ENCODE measurements at places on chromosomes 2 and 18. TPM values are rescaled to one million over a fixed set of nuclear protein-coding genes. Genes with fewer than 3 reads are reported as not detected.

Gene SLC11A1
- total RNA-seq, result 126 TPM

Gene IGFBP2
- total RNA-seq, result 0.52 TPM

Gene KCNJ3
- total RNA-seq, result not detected

Gene SCG2
- 0.42 TPM for total RNA-seq

Gene GRP
- 0.52 TPM for total RNA-seq

Gene HAAO
- total RNA-seq, result 3.9 TPM

Gene ITPRIPL1
- 4.7 TPM for total RNA-seq

Gene TXNL4A
- total RNA-seq, result 29.9 TPM

Gene ACVR1C
- 4.1 TPM for total RNA-seq

Gene EVX2
- total RNA-seq, result not detected

Gene ZAP70
- total RNA-seq, result 137 TPM

Gene GALNT3
- total RNA-seq, result 20.4 TPM

Gene ZCCHC2
- total RNA-seq, result 54.5 TPM

Gene DNER
- total RNA-seq, result 0.21 TPM

Gene DLGAP1
- total RNA-seq, result 0.42 TPM

Gene LYG1
- total RNA-seq, result 0.52 TPM

Gene STPG4
- 1.2 TPM for total RNA-seq

Gene SPTBN1
- 107 TPM for total RNA-seq

Gene IL1R1
- 2.6 TPM for total RNA-seq

Gene METTL5
- 30.1 TPM for total RNA-seq

Gene INHA
- not detected for total RNA-seq

Gene SNORC
- total RNA-seq, result under 0.01 TPM

Gene TCF7L1
- not detected for total RNA-seq

Gene ATOH8
- 1.3 TPM for total RNA-seq

Gene PDCD1
- 2.0 TPM for total RNA-seq

Gene SULT1C4
- total RNA-seq, result 0.21 TPM

Gene CFAP221
- total RNA-seq, result 0.31 TPM

Gene C2orf69
- 19.7 TPM for total RNA-seq

Gene CABYR
- 0.84 TPM for total RNA-seq

Gene HOXD13
- total RNA-seq, result not detected

Gene ANKRD44
- total RNA-seq, result 171 TPM

Gene TUBA4B
- total RNA-seq, result not detected

Gene KIAA2012
- total RNA-seq, result not detected

Gene YPEL5
- total RNA-seq, result 625 TPM

Gene SKOR2
- total RNA-seq, result not detected

Gene CKAP2L
- total RNA-seq, result 0.21 TPM

Gene IDH1
- 6.7 TPM for total RNA-seq

Gene SIX3
- total RNA-seq, result not detected

Gene PDE11A
- total RNA-seq, result under 0.01 TPM

Gene GALR1
- under 0.01 TPM for total RNA-seq
